ENCODE measurements at places on chromosomes 1 and 21.

- DNase-seq: no peak
These were observed 63.8 kb downstream of the TBX19 start for GRCh38 chr1:168344517-168344916.

DNA sequence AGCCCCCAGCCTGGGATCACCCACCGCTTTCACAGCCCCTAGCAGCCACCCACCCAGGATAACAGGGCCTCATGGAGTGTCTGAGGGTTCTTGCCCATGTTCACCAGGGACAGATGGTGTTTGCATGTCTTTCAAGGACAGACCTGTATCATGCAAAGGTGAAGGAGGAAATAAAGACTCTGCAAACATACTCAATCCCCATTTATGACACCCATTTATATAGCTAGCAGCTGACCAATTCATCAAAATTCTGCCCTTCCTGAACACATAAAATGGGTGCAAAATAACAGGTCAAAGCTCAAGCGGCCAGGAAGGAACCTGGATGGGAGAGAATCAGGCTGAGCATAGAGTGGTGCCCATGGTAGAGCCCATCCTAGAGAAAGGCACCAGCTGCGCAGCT lies 32.8 kb upstream of the LYPD8 start:
- no peak for DNase-seq

GRCh38 chr1:5934058-5934884 lies 58.0 kb downstream of the NPHP4 start:
- no peak for DNase-seq

- no peak for DNase-seq
These were observed 570.9 kb upstream of the CAMK1G start for GRCh38 chr1:209012443-209013196.

- no peak for DNase-seq
These were observed 84.5 kb downstream of the PSMG1 start for GRCh38 chr21:39098696-39099200.

DNA sequence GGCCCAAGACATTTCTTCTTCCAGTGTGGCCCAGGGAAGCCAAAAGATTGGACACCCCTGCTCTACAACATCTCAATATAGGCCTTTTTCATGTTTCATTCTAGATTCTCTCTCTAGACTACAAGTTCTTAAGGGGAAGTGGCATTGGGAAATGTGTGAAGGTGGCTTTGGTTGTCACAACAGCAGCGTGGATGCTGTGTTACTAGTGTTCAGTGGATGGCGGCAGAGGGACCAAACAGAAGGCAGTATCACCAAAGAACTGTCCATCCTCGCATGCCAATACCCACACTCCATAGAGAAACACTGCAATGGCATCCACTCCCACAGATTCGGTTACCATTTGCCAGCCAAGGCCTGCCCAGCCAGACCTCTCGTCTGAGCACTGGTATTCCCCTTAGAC lies 24.3 kb upstream of the IFNAR2 start:
- no peak for DNase-seq

DNA sequence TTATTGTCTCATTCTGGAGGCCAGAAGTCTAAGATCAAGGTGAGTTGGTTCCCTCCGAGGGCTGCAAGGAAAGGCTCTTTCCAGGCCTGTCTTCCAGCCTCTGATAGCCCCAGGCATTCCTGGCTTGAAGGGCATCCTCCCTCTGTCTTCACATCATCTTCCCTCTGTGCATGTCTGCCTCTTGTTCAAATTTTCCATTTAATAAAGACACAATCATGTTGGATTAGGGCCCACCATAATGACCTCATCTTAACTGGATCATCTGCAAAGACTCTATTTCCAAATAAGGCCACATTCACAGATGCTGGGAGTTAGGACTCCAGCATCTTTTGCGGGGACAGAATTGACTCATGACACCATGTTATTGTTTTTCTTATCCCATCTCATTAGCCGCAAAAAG lies 24.5 kb downstream of the HUNK start:
- DNase-seq: no peak

DNA sequence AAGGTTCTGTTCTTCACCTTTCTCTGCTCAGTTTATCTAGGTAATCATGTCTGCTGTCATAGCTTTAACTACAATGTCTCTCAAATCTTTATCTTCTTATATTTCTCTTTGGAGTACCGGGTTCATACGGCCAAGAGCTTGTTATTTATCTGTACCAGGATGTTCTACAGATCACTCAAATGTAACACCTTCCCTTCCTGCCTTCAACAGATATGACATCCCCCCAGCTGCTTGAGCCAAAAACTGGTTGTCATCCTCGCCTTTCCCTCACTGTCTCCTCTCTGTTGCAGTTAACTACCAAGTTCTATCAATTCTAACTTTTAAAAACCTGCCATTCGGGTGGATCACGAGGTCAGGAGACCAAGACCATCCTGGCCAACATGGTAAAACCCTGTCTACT lies 148.9 kb downstream of the PHTF1 start:
- DNase-seq: no peak

DNA sequence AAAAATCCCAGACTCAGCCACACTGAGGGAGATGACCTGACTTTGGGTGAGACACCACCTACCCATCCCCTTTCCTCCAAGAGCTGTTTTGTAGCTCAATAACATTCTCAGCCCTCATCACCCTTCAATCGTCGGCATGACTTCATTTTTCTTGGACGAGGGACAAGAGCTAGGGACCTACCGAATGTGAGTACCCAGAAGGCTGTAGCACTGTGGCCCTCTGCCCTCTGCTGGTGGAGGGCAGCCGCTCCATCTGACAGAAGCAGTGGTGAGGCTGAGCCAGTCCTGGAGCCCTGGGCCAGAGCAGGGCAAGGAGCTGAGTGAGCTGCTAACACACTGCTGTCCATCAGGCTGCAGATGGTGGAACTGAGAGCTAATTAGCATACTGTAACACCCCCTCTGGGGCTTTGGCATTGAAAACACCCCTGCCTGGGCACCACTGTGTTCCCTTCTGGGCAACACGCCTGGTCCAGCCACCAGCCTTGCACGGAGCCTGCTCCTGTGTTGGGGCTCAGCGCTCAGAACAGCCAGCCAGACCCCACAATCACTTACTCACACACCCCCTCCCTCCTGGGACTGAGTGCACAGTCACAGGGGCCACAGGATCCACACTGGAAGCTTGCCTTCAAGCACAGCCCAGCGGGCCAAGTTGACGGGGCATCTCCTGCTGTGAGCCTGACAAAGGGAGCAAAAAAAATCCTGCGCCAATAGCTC lies 18.3 kb upstream of the ALPL start:
- no peak for DNase-seq

- DNase-seq: no peak
These were observed 74.1 kb downstream of the RRAGC start for GRCh38 chr1:38785285-38786039.

DNA sequence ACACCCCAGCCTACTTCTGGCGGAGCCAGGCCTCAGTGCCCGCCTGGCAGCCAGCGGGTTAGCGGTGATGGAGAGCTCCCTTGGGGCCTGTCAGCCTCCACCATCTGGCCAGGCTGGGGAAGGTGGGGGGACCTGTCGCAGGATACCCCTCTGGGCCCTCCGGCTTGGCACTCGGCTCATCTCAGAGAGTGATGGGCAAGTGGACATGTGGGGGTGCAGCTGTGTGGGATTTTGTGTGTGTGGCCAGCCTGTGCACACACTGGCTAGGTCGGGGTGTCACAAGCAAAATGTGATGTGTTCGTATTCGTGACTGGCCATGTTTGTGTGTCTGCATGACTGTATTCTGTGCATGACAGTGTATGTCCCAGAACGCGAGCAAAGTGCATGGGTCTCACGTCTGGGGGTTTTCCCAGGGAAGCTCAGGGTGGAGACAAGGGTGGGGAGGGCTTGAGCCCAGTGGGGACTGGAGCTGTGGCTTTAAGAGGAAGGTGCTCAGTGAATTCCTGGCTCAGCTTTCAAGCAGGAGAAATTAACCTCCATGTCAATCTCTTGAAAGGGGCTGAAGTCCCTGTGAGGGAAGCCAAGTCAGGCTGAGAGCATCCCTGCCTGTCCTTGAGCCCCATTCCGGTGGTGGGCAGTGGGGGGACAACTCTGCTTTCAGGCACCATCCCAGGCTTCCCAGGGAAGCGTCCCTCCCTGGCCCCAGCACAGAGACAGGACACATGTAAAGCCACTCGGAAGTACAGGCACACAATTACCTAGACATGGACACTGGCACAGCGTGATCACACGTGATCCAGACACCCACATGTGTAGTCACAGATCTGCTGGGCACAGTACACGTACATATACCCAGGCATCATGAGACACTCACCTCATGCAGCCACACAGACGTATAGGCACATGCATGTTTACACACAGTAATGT lies 21.1 kb upstream of the ADGRB2 start:
- DNase-seq: no peak

GRCh38 chr1:235049217-235049616 lies 79.4 kb downstream of the TOMM20 start:
- no peak for DNase-seq

- DNase-seq: no peak
These were observed 50.8 kb downstream of the PAX7 start for GRCh38 chr1:18681423-18681835.

- DNase-seq: no peak
These were observed 13.0 kb downstream of the INAVA start for GRCh38 chr1:200907611-200908097.

DNA sequence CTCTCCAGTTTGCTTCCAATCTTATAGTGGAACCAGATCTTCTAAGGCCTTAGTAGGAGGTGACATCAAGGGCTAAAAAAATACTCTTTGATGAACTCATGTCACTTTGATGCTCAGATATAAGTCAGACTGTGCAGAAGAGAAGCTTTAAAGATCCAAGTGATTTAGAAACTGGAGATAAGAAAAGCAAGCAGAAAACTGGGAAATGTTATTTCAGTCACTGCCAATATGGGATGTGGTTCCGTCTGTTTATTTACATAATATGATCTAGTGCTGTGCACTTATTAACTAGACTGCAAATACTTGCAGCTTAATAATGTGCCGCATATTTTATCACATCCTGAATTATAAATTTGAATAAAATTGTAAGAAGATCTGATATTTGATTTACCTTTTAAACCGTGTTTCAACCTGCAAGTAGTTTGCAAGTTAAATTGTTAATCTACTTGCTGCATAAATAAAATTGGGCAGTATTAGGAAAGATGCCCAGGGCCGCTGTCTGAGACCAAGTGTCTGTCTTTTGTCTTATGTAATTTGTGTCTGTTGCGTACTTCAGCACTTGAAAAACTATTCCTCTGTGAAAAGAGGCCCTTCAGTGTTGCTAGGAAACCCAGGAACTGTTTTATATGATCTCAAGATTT lies 29.6 kb downstream of the CXADR start:
- no peak for DNase-seq

GRCh38 chr21:42850866-42851391 lies 28.4 kb downstream of the WDR4 start:
- DNase-seq: peak; percentile 36

DNA sequence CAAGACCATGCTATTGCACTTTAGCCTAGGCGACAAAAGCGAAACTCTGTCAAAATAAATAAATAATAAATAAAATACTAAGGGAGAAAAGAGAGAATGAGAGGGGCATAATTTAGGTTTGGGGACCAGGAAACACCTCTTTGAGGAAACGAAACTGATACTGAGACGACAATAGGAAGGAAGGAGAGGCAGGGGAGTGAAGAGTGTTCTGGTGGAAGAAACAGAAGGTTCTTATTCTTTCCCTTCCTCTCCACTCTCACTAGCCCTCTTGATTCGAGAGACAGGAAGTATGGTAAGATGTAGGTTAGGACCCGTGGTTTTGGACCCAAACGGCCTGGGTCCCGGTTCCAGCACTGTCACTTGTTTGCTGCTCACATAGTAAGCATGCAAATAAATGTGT lies 1.6 kb upstream of the NKAIN1 start:
- DNase-seq: no peak

GRCh38 chr1:238738892-238739291 lies 647.5 kb upstream of the CHRM3 start:
- no peak for DNase-seq

- no peak for DNase-seq
These were observed 95.9 kb downstream of the GREM2 start for GRCh38 chr1:240516069-240516468.

GRCh38 chr1:157504646-157505045 lies 47.7 kb downstream of the FCRL5 start:
- DNase-seq: no peak

GRCh38 chr1:59126366-59126765 lies 170.5 kb upstream of the FGGY start:
- DNase-seq: no peak

GRCh38 chr1:220013497-220013896 lies 32.8 kb downstream of the EPRS1 start:
- DNase-seq: no peak

GRCh38 chr1:228772516-228773212 lies 37.4 kb downstream of the RHOU start:
- no peak for DNase-seq

- no peak for DNase-seq
These were observed 67.1 kb upstream of the PGBD5 start for GRCh38 chr1:230493264-230493663.

- no peak for DNase-seq
These were observed 37.1 kb upstream of the KANK4 start for GRCh38 chr1:62356257-62356835.

- no peak for DNase-seq
These were observed 53.1 kb downstream of the ZNF326 start for GRCh38 chr1:90048043-90048442.

DNA sequence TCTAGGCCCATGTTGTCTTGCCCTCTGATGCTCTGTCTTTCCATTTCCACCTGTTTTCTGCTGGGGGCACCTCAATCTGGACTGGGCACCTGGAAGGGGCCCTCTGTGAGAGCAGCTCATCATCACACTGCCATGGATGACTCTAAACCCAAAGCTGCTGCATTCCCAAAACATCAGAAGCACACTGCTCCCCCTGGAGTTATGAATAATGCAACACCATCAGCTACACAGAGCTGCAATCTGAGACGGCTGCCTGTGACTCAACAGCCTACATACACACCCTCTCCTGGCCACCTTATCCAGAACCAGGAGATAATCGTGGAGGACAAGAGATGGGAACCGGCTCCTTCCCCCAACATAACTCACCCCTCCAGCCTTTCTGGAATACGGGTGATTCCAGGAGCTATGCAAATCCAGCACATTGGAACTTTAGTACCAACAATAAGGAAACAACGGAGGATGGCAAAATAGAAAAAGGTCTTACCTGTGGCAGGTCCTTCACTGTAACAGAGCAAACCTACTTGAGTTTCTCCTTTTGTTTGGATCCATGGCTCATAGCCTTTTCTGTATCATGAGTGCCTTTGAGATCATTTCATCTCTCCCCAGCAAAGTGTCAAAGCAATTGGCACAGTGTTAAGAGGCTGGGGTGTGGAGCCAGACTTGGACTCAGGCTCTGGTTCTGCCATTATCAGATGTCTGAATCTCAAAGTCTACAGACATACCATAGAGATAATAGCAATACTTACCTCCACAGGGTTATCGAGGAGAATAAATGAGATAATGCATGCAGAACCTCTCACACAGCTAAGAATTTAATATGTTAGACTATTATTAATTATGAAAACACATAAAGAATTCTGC lies 29.3 kb downstream of the AK2 start:
- no peak for DNase-seq

Measured in stimulated activated CD4-positive, alpha-beta T cell treated with anti-CD3 and anti-CD28 coated beads, Interleukin-15, amount 100 ng/mL, for 1 hour (primary cell).